CD4-positive, alpha-beta T cell treated with Interleukin-4 for 4 hours (primary cell): ENCODE measurements at places on chromosomes 2 and 18.

DNA sequence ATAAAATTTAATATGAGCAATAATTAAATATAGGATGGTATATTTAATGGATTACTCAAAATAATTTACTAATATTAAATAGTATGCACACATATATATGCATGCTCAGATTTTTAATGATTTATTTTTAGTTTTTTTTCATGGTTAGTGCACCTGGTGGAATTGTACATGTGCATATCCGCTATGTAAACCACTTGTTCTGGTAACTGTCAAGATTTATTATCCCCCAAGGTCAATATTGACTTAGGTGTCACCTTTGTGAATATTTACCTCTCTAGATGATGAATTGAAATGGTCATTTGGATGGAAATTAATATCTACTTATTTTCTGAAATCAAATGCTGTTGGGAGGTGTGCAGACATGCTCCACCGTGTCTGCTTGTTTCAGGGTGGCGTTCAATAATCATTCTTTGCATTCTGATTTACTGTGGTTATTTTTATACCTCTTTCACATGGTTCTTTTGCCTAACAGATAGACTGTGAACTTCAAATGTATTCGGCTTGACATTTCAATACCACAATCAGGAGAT, 14.7 kb downstream of the CNTNAP5 start:
- no peak for DNase-seq

DNA sequence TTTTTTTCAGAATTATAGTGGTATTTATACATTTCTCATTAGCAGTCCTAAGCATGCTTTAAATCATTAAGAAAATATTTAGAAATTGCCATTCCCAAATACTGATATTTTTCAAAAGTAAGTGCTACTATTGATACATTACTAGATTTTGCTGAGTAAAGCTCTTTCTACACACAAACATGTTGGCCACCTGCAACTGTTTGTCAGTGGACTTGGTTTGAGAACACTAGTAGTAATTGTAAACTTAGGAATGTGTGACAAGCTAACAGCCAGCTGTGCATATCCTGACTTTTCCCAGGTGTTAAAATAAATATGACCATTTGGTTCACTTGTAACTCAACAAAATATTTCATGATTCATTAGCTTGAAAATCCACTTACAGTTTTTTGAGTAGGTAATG, 103.1 kb downstream of the MSTN start:
- no peak for DNase-seq

DNA sequence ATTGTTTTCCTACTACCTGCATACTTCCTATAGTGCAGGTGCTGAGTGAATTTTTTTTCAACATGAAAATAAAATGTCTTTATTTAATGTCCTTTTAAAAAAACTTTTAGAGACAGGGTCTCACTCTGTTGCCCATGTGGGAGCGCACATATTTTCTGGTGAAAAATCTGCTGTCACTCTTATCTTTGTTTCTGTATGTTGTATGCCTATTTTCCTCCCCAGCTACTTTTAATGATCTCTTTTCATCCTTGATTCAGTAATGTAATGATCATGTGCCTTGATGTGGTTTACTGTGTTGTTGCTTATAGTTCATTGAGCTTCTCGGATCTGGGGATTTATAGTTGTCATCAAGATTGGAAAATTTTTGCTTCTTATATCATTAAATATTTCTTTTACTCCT, 117.3 kb downstream of the ARL6IP6 start:
- no peak for DNase-seq

DNA sequence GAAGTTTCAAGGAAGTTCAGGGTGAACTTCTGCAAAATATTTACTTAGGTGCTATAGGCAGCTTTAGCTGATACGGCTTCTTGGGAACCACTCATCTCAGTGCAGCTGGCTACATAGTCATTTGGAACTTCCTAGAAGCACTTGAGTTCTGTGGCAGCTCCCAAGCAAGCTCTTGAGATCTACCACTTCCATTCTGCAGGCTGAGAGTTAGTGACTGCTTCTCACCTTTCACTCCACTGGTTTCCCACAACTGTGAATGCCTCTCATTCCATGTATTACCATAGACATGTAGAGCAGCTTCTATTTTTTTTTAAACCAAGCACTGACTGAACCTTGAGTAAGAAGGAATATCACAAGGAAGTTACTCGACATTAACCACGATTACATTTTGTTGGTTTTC, 994.1 kb upstream of the ACVR2A start:
- DNase-seq, result no peak

DNA sequence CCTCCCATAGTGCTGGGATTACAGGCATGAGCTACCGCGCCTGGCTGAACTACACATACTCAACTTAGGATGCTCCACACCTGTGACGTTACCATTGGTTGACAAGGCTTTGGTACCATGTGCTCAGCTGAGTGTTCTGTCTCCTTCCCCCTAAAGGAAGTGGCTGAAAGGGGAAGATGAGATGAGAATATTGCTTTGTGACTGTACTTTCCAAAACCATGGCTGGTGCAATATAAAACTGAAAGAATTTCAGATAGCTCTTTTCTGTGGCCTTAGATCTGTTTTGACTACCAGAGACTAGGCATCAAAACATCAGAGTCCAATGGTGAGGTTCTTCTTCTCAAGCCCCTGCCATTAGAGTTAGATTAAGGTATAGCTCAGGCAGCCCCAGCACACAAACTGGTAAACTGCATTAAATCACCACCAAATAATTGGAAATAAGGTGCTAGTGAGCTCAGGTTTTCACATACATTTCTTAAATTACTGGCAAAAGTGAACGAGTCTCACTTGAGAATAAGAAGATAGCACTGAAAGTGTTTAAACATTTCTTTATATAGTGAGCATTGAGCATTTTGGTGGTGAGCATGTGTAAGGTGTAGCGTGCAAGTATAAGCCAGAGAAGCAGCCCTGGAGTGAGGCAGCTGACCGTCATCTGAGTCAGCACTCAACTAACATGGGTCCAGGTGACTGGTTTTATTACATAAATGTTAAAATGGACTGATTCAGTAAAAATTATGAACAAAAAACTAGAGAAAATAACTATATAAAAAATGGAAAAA, 113.5 kb upstream of the FZD5 start:
- no peak for DNase-seq

- DNase-seq, result no peak
Observed at GRCh38 chr2:138771534-138771933, 8.7 kb downstream of the NXPH2 start.

GRCh38 chr2:189409131-189409530, 32.1 kb upstream of the WDR75 start:
- DNase-seq, result no peak

DNA sequence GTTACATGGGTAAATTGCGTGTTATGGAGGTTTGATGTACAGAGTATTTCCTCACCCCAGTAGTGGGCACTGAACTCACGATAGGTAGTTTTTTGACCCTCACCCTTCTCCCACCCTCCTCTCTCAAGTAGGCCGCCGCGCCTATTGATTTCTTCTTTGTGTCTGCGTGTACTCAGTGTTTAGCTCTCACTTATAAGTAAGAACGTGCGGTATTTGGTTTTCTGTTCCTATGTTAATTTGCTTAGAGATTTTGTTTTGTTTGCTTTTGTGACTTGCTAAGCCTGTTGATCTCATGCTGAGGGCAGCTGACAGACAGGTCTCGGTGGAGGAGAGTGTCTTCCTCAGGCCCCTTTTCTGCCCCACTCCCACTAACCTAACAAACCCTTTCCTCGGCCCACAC, 36.2 kb downstream of the ACOXL start:
- no peak for DNase-seq
